ENCODE measurements at places on chromosomes 3 and 15.

GRCh38 chr3:54358969-54359694, 236.8 kb downstream of the CACNA2D3 start:
- no peak for DNase-seq

GRCh38 chr15:33137101-33137500, 57.4 kb downstream of the FMN1 start:
- no peak for DNase-seq

- DNase-seq = peak; percentile 47
Measured at GRCh38 chr15:64901914-64902313, 9.8 kb upstream of the ANKDD1A start.

DNA sequence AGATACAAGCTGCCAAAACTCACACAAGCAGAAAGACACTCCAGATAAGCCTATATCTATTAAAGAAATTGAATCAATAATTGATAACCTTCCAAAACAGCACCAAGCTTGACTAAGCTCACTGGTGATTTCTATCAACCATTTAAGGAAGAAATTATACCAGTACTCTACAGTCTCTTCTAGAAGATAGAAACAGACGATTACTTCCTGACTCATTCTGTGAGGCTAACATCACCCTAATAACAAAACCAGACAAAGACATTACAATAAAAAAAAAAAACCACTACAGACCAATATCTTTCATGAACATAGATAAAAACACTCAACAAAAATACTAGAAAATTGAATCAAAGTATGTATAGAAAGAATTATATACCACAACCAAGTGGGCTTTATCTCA, 20.2 kb downstream of the CHDH start:
- no peak for DNase-seq

DNA sequence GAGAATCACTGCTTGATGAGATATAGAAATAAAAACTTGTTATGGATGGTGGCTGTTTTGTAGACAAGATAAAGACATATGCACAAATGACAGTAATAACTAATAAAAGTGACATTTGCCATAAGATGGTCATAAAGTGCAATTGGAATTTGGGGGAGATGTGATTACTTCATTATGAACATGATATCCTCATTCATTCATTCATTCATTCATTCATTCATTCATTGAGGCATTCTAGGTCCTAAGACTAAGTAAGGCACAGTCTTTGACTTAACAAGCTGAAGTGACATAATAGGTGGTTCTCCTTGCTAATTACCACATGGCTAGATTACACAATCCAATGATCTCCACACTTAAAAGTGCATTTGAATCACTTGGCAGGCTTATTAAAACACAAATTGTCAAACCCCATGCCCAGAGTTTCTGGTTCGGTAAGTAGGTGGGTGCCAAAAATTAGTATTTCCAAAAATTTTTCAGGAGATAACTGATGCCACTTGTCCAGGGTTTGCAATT, 18.9 kb downstream of the RAP2B start:
- no peak for DNase-seq

- DNase-seq = no peak
Measured at GRCh38 chr3:66195347-66195783, 25.4 kb upstream of the SLC25A26 start.
